ENCODE measurements at places on chromosomes 12 and 14.

GRCh38 chr12:70227911-70228310 lies 15.3 kb upstream of the CNOT2 start:
- DNase-seq: no peak

DNA sequence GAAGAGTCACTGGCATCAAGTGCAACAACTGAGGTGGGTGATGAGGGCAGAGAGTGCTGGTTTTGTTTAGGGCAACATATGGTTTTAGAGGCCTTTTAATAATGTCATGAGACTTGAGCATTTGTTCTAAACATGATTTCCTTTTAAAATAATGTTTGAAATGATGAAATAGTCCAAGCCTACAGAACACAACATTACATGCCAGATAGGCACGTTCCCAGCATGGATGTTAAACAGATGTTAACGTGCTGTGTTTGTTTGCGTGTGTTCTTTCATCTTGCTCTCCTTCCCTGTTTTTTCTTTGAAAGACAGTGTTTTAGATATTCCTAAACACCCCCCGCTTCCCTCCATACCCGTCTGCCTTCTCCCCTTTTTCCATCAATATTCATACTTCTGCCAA lies 82.3 kb downstream of the RGS6 start:
- DNase-seq: no peak

- DNase-seq: no peak
Observed at GRCh38 chr14:32693114-32693513, 245.6 kb upstream of the NPAS3 start.

DNA sequence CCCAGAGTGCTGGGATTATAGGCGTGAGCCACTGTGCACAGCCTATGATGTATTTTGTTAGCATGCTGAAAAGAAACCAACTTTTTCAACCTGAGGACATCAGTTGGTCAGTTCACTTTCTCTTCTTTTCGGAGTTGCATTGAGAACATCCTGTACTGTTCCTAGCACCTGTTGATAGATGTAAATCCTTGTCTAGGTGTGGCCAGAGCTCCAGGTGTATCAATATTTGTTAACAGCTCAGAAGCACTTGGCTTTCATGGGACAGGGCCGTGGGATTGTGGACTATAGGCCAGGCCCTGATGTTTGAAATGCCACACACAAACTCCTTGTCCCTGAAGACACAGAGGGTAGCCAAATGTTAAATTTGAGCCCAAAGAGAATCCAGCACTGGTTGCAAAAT lies 14.9 kb downstream of the HCAR2 start:
- DNase-seq: no peak

GRCh38 chr12:49801141-49802063 lies 26.8 kb downstream of the NCKAP5L start:
- no peak for DNase-seq
